ENCODE measurements at places on chromosomes 7 and 10.
A peak's percentile ranks its signal among the peaks of the same experiment; 100 is the strongest.

DNA sequence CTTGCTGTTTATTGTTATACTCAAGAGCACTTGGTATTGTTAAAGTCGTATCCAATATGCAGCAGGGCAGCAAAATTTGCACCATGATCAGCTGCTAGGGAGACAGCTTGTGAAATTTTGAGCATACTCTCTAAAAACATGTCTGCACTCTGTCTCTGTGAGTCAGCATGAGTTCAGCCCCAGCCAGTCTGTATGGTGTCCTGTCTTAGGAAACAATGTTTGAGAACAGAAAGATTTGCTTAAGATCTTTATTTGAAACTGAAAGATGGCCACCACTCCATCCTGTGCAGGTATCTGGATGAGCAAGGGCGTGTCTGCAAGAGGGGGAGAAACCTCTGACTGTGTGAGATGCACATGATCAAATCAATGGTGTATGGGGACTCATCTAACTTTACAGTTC is 97.1 kb downstream of the GNAI1 start:
- DNase-seq, result peak; percentile 58

- DNase-seq, result peak; percentile 21
Observed at GRCh38 chr10:93440591-93441091, 41.5 kb downstream of the MYOF start.

DNA sequence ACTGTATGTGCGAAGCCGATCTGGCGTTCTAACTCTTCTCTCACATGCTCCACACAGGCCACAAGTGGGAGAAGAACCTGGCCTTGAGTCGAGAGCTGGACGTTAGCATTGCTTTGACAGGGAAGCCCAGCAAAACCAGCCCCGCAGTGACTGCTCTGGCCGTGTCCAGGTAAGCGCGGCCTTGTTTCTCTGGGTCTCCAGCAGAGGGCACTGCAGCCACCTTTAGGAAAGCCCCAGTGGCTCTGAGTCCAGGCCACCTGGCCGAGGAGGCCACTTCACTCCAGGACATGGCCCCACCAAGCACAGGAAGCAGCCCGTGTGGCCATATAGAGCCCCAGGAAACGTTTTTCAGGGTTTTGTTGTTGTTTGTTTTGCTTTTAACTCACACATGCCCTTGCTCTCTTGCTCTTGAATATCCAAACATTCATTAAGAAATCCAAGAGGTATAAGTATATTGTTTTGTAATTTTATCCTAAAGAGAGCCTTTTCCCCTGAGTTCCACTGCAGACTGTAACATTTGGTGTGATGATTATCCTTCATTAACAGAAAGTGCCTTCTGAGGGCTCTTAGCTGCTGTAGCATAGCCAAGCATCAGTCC is 41.8 kb upstream of the LRRC18 start:
- DNase-seq, result peak; percentile 62

- peak; percentile 94 for DNase-seq
Observed at GRCh38 chr10:99395750-99396445, 34.5 kb downstream of the GOT1 start.

DNA sequence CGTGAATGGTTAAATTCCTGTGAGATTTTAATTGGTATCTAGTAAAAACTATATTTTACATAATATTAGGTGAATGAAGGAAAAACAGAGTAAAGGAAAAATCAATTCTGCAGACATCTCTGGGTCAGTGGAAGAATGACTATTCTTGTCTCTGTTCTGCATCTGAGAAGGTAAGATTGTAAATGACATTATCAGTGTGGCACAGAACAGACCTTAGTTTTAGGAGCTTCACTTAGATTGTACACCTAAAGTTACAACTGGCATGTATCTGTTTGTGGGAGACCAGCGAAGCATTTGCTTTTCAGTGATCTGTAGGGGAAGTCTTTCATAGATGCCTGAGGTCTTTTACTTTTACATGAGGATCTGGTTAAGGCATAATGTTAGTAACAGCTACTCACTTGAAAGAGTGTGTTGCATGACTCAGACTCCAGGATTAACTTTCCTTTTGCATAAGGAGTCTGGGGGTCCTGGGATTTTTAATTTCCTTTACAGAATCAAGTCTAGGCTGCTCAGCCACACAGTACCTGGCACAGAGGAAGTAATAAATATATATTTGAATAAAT is 56.2 kb downstream of the JMJD1C start:
- peak; percentile 55 for DNase-seq

DNA sequence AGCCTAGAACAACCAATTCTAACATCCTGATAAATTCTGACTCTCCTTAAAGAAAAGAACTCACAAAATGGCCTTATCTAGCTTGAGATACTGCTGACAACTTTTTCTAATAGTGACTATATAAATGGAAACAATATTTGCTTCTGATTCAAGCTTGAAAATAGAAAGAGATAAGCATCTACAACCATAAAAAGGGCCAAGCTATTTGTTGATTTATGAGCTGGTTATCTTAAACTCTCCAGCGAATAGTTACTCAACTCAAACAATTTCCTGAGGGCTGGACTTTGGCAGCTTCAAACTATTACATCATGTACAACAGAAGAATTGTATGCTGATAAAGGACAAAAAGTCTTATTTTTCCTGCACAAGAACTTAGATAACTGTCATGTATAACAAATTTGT is 4.6 kb downstream of the USP54 start:
- peak; percentile 32 for DNase-seq

GRCh38 chr10:121312587-121312986 is 285.7 kb downstream of the FGFR2 start:
- no peak for DNase-seq

GRCh38 chr10:130550952-130551674 is 414.9 kb downstream of the GLRX3 start:
- no peak for DNase-seq

DNA sequence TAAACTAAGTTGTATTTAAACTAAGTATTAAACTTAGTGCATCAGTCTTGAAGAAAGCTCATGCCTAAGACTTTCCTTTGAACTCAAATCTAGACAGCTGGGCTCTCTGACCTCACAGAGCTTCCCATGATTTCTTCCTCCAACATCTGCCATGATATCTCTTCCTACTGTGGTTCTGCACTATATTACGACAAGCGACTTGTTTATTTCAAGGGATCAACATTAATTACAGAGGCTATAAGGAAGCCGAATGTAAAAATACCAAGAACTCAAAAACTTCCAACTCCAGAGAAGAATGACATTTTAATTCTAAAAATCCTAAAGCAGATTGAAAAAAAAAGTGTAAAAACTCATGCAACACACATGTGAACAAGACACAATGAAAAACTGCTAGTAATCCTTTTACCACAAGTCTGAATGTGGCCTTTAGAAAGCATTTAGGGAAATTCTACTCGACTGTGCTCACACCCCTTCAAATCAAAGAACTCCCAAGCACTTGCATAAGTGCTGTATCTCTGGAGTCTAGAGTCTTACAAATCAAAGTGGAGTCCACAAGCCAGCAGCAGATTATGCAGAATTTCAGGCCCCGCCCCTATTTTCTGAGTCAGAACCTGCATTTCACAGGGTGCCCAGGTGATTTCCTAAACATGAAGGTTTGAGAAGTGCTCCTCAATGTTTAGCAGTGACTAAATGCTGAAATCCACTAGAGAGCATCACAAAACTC is 22.7 kb upstream of the WASHC2A start:
- no peak for DNase-seq

DNA sequence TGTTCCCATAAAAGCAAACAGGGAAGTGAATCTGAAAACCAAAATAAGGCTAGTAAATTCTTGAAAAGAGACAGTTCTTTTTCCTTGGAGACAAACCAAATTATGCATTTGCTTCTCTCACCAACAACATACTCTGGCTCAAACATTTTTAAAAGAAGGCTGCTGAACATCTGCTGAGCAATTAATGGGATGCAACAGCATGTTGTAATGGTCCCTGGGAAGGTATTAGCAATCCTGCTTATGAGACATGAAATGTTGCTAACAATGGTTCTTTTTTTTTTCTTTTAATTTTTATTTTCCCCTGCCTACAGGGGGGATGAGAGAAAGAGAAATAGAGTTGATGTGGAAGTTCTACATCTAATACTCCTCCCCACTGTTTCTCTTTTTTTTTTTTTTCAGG is 572.1 kb downstream of the SORCS1 start:
- no peak for DNase-seq

GRCh38 chr7:112079673-112080072 is 126.5 kb downstream of the DOCK4 start:
- DNase-seq, result no peak

GRCh38 chr7:30880125-30880720 is 31.4 kb upstream of the AQP1 start:
- DNase-seq, result no peak

- DNase-seq, result no peak
Observed at GRCh38 chr10:484925-485661, 204.4 kb downstream of the DIP2C start.

- no peak for DNase-seq
Observed at GRCh38 chr10:62049624-62050345, 148.3 kb downstream of the ARID5B start.

- peak; percentile 59 for DNase-seq
Observed at GRCh38 chr10:113493195-113493594, 59.7 kb upstream of the HABP2 start.

DNA sequence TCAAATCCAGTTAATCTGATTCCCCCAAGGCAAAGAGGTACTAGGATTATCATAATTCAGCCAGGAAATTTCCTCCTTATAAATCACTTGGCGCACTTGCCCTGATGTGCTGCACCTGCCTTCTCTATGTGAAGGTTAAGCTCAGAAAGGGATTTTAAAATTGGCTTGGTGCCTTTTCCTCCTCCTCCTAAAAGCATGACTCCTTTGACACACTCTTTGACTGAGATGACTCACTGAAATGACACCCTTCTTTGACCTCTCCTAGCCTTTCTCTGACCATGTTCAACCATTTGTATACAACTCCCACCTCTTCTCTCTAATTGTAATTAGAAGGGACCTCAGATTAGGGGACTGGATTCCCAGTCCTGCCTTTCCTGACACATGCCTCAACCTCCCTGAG is 46.5 kb downstream of the ABLIM1 start:
- no peak for DNase-seq

GRCh38 chr10:2118201-2118600 is 380.9 kb upstream of the ADARB2 start:
- DNase-seq, result no peak

DNA sequence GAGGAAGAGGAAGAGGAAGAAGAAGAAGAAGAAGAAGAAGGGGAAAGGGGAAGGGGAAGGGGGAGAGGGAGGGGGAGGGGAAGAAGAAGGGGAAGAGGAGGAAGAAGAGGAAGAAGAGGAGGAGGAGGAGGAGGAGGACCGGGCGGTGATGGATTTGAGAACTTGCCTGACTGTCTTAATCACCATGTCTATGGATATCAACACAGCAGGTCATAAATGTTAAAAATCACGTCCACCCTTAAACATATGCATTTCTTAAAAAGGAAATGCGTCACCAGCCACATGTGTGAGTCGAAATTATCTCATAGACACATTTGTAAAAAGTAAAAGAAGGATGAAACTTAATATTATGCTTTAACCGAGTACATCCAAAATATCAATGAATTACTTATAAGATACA is 42.1 kb upstream of the INSIG1 start:
- no peak for DNase-seq

DNA sequence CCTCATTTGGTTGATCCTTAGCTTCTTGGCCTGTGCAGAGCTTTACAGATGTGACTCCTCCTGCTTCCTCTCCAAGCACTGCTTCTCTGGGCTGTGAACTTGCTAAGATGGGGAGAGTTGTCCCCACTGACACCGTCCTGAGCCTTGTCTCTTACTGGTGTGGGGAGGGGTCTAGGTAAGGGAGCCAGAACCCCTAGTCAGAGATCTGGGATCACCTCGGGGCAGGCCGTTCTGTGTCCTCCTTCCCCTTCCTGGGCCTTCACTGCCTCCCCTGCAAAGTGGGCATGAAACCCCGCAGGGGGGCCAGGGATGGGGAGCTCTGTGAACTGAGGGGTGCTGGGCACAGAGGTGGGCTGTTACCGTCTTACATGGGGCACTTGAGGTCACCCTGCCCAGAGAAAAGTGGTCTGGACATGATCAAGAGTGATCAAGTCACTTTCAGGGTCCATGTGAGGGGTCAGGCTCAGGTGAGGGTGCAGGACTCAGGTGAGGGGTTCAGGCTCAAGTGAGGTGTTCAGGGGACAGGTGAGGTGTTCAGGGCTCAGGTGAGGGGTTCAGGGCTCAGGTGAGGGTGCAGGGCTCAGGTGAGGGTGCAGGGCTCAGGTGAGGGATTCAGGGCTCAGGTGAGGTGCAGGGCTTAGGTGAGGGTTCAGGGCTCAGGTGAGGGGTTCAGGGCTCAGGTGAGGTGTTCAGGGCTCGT is 86.2 kb downstream of the ADCY1 start:
- DNase-seq, result no peak

DNA sequence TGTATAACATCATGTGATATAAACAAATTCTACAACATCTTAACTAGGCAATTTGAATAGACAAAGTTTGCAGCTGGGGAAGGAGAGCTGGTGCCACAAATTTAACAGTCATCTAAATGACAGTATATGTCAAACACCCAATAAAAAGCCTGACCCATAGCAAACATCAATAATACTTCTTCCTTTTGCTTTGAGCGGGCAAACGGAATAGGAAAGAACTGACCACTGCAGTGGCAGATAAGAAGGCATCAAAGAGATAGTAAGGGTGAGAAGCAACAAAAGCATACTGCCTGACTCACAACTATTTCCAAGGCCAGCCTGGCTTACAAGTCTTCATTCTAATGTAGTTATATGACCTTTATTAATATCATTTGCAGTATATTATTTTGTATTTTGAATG is 99.9 kb downstream of the LRRN3 start:
- no peak for DNase-seq

DNA sequence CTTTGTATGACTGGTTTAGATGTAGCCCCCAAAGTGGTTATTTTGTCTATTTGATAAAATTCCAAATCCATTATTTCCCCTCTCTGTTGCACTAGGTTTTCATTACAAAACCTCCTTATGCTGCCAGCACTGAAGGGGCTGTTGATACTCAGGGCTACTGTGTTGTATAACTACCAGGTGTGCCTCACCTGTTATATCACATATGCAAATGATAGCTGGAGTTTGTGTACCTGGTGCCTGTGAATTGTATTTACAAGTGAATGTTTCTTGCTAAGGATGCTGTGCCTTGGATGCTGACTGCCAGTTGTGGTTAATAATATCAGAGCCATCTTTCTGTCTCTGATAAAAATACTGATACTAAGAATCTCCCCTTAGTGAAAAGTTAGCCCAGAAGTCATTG is 84.8 kb upstream of the CCDC6 start:
- no peak for DNase-seq

- no peak for DNase-seq
Observed at GRCh38 chr10:43727935-43728334, 79.3 kb upstream of the ZNF32 start.

DNA sequence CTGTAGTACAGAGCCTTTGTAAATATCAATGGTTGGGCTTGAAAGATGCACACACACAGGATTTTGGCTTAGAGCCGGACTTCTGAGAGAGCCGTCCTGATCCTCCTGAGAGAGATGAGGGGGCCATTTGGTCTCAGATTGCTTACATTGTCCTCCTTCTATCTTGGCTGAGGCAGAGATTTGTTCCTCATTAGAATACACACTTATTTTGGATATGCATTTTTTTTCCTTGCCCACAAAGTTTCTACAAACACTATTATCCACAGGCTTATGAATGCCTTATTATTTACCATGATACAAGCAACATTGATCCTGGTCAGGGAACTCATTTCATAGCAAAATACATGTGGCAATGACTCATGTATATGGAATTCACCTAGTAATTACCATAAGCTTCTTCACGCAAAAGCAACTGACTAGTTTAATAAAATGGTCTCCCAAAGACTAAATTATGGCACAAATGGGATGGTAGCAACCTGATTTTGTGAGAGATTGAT is 175.3 kb downstream of the MDFIC start:
- DNase-seq, result peak; percentile 18

All from AG08395 (cell line).